ENCODE measurements at places on chromosomes 6 and 20.

DNA sequence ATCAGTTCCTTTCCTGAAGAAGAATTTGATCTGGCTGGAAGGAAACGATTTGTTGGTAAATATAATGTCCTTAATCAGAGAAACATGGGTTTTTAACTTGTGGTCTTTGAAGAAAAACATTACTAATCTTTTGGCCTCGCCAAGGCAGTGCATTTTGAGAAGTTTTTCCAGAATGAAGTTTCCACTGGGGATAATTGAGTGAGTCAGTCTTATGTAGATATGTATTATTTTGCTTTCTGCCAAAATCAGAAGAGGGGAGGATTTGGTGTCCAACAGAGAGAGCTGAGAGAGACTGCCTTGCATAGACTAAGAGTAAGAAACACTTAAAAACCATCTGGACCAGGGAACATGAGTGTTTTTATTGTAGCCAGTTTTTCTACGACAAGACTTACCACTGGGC, 79.9 kb downstream of the FNDC1 start:
- no peak for DNase-seq

DNA sequence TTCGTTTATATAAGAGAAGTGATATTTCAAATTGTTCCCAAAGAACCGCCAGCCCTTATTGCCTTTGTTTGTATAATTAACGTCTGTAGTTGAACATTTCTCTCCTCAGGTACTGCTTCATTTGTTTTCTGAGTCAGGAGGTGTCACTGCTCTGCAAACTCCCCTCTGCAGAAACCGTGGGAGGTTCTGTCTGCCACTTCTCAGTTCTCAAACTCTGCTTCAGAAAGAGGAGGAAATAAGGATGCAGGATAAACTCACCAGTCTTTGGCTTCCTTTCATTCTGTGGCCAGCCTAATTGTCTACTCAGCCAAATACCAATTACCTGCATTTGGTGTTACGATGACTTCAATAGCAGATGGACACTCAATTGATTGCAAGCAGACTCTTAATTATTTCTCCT, 149.8 kb downstream of the PAK5 start:
- DNase-seq = no peak

- DNase-seq = peak; percentile 75
Observed at GRCh38 chr6:52389626-52390360, 27.8 kb downstream of the PAQR8 start.

GRCh38 chr20:10761786-10762185, 88.0 kb upstream of the JAG1 start:
- DNase-seq = no peak

DNA sequence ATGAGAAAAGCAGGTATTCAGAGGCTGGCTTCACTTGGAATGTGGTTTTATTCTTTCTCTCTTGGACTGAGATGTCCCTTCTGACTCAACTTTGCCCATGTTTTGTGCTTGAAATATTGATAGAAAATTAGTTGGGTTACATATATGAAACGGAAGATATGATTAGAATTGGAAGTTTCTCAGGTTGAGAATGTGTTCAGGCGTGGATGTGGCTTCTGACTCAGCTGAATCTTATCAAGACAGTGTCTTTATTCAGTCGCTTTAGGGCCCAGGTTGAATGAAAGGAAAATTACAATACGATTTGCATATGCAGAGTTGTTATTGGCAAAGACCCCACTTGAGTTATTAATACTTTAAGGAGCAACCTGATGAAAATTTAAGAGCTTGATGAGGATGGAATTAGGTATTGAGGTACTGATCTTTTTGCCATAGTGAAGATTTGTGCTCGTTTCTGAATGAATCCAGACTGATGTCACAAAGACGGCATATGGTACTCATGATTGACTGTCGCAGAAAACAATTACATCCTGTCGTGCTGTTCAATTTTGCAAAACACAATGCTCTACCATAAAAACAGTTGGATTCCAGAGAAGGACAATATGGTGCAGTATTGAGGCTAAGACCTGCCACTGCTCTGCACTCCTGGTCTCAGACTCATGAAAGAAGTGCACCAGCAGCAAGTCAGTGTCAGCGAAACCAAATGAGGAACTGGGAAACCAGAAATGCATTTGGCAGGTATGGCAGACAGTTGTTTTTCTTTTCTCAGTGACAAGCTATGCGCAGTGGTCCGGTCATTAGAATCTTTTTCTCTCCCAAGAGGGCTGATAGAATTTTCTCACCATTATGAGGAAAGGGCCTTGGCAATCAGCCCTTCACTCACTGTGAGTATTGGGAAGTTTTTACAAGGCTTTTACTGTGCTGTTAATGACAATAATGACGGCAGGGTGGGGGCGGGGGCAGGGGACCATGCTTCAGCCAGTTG, 158.3 kb downstream of the DOK5 start:
- DNase-seq = no peak

- no peak for DNase-seq
Observed at GRCh38 chr6:168303982-168304751, 15.4 kb downstream of the DACT2 start.

GRCh38 chr6:128346569-128346968, 173.8 kb downstream of the PTPRK start:
- DNase-seq = no peak

DNA sequence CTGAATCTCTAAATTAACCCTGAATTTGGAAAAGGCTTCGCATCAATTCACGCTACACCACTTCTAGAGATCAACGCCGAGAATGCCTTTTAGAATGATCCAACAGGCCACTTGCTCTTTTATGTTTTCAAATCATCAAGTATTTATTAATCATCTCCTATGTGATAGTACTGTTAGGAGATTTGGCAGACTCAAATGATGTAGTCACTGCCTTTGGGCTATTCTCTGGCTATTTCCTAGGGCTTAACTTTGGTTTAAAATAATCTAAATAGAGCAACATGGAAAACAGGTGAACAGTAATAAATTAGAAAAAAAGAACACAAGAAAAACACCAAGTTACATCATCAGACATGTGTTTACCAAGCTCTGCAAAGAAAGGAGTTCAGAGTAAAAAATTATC, 140.3 kb downstream of the TENT5A start:
- no peak for DNase-seq

DNA sequence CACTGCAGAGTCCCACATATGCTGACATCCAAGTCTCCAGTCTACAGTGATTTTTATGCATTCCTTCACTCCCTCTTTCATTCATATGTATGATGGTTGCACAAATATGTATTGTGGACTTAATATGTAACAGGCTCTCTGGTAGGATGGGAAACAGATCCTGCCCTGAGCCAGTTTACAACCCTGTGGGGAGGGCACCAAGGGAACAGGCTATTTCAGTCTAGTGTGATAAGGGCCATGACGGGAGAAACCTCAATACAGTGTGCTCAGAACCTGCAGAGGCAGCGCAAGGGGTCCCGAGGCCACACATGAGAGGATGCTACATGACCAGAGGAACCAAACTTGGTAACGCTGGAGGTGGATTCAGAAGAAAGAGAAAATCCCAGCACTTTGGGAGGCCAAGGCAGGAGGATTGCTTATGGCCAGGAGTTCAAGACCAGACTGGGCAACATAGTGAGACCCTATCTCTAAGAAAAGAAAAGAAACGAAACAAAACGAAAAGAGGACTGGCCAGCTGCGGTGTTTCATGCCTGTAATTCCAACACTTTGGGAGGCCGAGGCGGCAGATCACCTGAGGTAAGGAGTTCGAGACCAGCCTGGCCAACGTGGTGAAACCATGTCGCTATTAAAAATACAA, 249.8 kb upstream of the JARID2 start:
- no peak for DNase-seq

DNA sequence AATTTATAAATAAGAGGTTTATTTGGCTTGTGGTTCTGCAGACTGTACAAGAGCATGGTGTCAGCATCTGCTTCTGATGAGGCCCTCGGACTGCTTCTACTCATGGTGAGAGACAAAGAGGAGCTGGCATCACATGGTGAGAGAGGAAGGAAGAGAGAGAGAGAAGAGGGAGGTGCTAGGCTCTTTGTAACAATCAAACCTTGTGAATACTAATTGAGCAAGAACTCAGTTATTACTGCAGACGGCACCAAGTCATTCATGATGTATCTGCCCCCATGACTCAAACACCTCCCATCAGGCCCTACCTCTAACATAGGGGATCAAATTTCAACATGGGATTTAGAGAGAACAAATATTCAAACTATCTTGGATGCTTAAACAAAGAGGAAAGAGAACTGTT, 6.3 kb upstream of the SIRPG start:
- no peak for DNase-seq

GRCh38 chr6:4940416-4940815, 63.4 kb downstream of the RPP40 start:
- no peak for DNase-seq

GRCh38 chr20:51457533-51457932, 85.0 kb downstream of the NFATC2 start:
- no peak for DNase-seq

DNA sequence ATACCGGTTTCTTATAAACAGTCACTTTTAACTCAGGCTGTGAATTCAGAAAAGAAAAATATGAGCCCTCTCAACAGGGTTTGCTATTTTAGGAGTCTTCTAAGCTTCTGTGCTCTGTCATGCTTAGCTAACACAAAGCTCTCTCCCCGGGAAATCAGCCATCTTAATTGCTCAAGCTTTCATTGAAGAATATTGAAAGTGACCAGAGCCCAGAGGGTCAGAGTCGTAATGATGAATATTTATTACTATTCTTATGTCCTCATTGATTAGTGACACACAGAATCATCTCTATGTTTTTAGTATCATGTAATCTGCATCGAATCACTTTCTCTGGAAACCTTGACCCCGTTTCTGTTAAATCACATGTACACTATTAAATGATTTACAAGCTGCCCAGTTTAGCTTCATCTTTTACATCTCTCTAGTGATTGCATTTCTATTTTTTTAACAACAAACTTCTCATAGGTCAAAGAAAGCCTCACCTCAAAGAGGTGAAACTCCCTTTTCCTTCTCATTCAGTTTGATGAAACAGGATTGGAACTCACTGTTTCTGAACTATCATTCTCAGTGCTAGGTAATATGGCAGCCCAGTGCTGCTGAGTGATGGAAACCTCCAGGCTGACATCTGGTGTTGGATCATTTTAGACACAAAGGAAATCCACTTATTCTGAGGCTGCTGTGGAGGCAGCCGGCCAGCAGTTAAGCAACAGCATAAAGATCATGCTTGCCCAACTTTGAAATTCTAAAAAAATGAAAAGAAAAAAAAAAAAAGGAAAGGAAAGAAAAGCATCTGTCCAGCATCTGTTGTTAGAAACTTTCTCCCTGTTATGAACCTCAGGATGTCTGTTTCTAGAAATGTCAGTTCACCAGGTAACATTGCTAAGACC, 96.3 kb downstream of the RFPL4B start:
- DNase-seq = no peak

DNA sequence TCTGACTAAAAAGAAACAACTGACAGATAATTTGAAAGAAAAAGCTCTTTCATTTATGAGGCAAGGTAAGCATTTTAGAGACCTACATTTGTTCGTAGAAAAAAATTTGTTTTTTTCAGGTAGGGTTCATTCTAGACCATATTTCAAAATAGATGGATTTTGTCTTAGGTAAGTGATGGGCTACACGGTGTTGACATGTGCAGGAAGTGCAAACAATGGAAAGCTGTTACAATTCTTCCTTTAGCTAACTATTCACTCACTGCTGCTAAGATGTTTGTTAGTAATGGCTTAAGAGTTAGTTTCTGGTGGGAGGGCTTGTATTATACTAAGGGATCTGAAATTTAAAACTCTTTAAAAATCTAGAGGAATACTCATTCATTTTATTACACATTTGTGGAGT, 96.7 kb downstream of the CD109 start:
- no peak for DNase-seq

- no peak for DNase-seq
Observed at GRCh38 chr6:160104821-160105517, 16.6 kb upstream of the SLC22A1 start.

DNA sequence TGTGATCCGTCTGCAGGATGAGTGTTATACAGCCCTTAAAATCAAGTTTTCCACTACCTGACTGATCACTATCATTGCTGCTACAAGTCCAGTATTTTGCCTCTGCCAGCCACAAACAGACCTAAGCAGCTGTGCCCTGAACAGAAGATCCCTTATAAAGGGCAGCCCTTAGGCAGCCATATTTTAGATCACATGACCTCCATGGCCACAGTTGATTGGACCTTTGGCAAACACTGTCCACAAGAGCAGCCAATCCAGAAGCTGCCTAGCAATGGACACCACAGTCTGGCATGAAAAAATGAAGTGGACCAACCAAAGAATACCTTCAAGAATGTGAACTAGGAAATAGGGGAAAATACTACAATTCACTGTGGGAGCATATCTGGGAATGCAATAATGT, 50.8 kb downstream of the MC3R start:
- no peak for DNase-seq

DNA sequence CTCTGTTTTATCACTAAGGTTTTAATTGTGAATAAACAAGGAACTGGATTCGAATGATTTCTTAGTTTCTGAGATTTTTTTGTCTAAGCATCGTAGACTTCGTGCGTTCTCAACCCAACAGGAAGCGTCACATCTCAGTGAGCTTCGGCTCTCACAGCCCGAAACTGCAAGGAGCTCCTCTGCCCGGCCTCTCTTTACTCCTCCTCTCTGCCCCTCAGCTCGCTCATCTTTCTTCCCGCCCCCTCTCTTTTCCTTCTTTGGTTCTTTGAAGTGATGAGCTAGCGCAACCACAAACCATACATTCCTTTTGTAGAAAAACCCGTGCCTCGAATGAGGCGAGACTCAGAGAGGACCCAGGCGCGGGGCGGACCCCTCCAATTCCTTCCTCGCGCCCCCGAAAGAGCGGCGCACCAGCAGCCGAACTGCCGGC, 480 bp upstream of the NT5E start:
- DNase-seq = no peak

- DNase-seq = no peak
Observed at GRCh38 chr20:15449061-15449460, 1111.6 kb upstream of the FLRT3 start.

GRCh38 chr6:62039605-62040004, 246.4 kb downstream of the KHDRBS2 start:
- DNase-seq = no peak

DNA sequence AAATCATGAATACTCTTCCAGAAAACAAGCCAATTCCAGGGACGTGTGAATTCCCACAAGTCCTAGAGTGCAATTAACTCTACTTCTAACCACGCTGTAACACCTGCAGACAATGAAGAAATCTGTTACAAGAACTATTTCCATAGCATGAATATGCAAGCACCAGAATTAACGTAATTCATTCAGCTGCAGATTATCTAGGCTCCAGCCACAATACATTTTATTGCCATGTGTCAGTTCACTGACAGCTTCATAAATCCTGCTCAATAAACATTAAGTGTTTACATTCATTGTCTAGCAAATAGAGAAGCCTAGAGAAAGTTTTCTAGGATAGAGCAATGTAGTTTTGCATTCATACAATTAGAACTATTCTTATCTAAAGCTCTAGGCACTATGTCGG, 1348.5 kb downstream of the GRIK2 start:
- DNase-seq = no peak

DNA sequence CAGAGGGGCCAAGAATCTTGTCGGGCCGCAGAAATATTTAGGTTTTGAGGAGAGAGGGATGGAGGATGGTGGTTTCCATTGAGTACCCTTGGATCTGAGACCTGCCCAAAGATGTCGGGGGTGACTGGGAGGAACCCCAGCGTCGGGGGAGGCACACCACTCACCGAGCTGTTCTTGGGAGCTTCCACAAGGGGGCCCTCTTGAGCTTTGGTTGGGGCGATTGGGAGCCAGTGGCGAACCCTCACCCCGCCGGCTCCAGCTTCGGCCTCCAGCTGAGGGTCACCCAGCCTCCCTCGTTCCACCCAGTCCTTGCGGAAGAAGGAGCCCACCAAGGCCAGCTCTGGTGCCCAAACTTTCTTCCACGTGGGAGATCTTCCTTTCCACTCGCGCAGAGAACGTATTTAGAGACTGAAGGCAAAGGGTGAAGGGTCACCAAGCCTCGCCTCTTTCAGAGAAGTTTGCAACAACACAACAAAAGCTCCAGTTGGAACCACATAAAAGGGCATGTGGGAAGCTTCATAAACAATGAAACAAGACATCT, 33.6 kb downstream of the APCDD1L start:
- no peak for DNase-seq

All from NCI-H1105 (cell line).